ENCODE measurements at places on chromosomes 13 and 19.

DNA sequence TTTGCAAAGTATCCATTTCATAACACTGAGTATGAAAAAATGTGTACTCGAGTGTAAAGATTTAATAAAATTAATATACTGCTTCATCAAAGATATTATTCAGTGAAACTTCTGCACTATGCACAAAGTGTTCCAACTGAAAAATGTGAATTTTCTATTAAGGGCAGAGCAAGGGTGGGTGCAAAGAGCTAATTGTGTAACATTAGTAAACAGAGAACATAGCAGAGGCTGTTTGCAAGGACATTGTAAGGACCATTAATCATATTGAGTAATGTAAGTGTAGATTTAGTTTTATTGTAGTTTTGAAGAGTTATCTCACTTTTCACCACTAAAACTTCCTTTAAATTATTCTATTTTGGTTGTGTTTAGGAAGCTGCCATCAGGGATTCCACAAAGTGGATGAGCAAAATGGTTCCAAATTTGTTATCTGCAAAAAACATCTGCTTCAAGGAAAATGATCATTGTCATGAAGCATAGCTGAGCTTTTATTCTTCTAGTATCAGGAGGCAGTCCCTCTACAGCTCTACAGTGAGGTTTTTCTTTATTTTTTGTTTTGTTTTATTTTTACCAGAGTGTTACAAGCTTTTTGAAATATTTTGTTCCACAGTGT is 1375.4 kb downstream of the SLITRK1 start:
- no peak for DNase-seq

DNA sequence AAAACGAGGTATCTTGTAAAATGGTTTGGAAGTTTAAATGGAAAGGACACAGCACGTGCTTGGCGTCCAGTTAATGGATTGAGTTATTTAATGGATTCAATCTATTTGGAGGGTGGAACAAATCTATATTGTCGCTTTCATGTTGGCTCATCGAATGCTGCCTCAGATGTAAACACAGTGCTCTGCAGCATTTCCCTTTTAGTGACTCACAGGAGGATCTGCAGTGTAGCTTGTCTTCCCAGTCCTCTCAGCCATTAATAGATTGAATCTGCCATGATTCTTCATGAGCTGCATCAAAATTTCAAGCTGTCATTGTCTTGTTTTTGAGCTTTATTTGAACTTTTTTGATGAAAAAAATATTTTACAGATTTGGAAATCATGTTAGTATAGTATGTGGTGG is 44.7 kb downstream of the DHRS12 start:
- no peak for DNase-seq

DNA sequence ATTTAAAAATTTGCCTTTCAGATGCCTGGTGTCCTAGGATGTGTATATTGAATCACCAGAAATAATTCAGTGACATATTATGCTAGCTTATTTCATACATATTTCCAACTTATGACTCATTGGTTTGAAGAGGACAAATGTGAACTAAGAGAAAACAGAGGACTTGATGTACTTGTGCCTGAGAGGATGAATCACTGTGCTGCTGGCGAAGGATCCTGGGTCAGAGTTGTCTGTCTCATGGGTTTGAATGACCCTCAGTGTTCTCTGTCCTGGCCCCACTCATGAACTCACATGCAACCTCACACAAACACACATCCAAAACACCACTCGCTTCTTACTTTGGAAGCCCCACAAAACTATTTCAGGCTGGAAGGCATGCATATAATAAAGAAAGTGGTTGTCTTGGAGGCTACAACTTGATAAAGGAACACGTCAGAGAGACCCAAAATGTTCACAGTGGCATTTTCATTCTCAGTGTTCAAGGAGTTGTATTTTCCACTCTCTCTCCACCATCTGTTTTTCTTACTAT is 129.0 kb upstream of the SPRY2 start:
- DNase-seq = no peak

- peak; percentile 72 for DNase-seq
These were observed 2.8 kb downstream of the ZFP36 start for GRCh38 chr19:39409208-39410016.

DNA sequence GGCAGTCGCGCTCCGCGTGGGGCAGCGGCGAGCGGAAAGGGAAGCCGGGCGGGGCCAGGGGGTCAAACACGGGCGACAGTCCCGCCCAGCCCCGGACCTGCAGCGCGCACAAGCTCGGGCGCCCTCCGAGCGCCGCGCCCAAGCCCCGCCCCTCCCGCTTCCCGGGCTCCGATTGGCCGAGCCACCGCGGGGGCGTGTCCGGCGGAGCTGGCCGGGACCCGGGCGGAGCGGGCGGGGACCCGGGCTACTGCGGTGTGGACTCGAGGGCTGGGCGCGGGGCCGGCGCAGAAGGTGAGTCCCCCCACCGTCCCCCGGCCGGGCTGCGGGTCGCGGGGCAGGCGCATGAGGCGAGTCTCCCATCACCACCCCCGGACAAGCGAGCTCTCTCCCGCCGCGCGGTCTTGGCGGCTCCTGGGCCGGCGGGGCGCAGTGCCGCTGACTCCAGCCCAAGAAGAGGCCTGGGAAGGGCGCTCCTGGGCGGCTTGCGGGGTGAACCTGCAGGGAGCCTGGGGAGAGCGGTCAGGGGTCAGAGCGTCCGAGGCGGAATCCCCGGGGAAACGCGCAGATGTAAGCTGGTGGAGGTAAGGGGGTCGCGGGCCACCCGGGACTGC is at the start of gene PLEKHF1:
PLEKHF1 (plus strand) TSS at position 247 of the 611 bp plus-strand sequence. CDS start 8,379 bp downstream, outside the sequence.
- peak; percentile 94 for DNase-seq

GRCh38 chr19:45110851-45111266 is 17.9 kb downstream of the PPP1R37 start:
- DNase-seq = no peak

- DNase-seq = no peak
These were observed 518.5 kb downstream of the FGF9 start for GRCh38 chr13:22189176-22190048.

GRCh38 chr13:110286833-110287819 is 19.8 kb downstream of the COL4A1 start:
- DNase-seq = no peak

DNA sequence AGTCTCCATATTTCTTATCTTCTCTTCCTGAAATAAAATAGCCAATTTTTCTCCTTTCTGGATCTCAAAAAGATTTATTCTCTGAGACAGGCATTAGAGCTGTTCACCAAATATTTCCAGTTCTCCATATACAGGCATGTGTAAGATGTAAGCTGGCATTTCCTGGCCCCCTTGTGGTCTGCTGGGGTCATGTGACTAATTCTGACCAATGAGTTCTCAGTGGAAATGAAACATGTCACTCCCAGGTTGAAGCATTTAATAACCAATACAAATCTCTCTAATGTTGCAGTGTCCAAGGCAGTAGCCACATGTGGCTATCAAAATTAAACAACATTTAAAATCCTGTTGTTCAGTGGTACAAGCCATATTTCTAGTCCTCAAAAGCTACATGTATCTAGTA is 14.8 kb upstream of the CACNA1A start:
- DNase-seq = no peak

DNA sequence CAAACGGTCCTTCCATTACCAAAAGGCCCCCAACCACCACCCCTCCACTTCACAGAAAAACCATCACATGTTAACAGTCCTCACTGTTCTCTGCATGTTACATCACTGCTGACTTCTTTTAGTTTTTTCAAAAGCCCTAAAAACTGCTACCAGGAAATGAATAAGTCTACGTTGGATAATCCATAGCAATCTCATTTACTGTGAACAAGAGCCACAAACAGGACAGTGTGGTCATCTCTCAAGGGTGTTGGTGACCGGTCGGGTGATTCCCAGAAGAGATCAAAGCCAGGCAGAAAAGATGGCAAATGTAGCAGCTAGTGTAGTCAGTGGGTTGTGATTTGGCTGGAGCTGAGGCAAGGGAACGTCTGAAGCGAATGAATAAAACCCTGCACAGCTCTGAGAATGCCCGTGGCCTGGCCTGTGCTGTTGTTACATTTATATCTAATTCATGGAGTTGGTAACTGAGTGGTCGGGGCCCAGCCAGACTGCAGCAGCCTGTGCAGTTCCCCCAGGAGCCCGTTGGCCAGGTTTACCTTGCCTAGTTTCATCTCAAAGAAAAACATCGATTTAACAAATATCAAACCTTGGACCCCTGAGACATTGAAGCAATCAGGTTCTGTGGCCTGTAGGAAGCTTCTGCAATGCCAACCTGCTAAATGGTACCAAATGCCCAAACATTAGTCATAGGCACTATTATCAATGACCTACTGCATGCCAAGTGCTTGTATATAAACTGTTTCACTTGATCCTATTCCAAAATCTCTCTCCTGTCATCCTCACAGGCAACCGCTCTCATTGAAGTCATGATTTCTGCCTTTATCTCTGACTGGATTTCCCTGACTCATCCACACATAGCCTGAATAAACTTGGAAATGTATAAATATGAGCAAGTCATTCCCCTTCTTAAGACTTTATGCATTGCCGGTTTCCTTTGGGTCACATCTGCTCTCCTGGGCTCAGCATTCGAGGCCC is 153.8 kb upstream of the SERP2 start:
- no peak for DNase-seq

DNA sequence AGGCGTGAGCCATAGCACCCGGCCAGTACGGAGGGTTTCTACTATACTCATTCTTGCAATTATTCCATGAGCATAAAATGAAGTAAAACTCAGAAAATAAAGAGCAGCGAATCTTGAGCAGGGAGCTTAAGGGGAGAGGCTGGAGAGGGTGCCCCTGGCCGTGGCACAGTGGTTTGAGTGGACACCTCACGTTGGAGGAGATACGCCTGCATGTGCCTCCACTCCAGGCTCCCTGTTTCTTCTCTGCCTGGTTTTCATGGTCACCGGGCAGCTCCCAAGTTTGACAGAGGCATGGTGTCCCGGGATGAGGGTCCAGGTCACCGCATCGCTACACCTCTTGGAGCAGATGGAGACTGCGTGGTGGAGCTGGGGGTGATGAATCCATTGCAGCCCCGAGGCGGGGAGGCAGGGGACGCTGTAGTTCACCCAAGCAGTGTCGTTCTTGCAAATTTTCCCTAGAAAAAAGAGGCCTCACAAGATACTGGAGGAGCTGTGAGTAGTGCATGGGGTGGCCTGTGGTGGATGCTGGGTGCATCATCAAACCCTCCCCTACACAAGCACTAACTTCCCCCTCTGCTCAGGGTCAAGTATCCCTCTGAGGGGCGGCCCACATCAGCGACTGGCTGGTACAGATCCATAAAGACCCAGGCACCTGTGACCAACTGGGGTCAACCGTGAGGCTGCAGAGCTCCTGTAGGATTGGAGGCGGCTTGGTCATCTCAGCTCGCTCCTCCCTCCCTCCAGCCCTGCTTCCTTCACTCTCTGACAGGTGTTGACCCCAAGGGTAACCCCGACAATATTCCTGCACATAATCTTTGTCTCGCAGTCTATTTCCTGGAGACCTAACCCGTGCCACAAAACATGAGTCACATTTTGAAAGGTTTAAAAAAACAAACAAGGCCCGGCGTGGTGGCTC is 3.6 kb upstream of the MIER2 start:
- DNase-seq = no peak

GRCh38 chr13:28981530-28981929 is 161.4 kb downstream of the MTUS2 start:
- no peak for DNase-seq

DNA sequence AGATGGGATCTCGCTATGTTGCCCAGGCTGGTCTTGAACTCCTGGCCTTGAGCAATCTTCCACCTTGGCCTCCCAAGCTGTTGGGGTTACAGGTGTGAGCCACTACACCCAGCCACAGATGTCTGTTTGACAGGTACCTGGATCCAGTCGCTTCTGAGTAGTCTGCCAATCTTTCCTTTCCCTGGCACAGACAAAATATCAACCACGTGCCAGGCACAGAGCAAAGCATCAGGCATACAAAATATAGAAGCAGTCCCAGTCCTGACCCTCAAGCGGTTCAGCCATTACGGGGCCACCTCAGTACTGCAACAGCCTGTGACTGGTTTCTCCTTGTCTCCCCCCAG is 3.8 kb downstream of the ELAVL1 start:
- DNase-seq = no peak

GRCh38 chr19:43727593-43727853 is 11.6 kb downstream of the IRGC start:
- DNase-seq = no peak

- no peak for DNase-seq
These were observed 24.7 kb upstream of the MIER2 start for GRCh38 chr19:369256-369655.

DNA sequence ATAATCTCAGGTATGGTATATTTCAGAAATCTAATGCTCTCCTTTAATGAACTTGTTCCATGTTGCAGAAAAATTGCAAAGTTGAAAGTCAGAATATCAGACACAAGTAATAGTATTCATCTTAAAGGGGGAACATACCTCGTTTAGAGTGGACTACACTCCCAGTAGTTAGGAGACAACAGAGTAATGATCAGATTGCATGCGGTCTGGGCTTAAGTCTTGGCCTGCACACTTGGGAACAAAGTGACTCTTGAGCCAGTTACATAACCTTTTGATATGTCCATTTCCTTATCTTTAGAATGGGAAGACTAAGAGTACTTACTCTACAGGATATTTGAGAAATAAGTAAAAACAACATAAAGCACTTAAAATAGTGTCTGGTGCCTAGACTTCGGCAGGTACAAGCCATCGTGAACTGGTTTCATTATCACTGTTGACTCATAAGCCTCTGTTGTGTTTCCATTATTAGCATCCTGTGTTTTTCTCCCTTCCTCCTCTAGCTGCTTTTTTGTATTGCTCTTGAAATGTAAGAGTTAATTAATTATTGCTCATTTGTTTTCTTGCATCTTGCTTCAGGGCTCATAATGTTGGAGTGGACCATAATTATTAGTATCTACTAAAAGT is 53.0 kb downstream of the DPY19L3 start:
- no peak for DNase-seq

GRCh38 chr13:76594435-76594834 is 291.8 kb downstream of the KCTD12 start:
- no peak for DNase-seq

DNA sequence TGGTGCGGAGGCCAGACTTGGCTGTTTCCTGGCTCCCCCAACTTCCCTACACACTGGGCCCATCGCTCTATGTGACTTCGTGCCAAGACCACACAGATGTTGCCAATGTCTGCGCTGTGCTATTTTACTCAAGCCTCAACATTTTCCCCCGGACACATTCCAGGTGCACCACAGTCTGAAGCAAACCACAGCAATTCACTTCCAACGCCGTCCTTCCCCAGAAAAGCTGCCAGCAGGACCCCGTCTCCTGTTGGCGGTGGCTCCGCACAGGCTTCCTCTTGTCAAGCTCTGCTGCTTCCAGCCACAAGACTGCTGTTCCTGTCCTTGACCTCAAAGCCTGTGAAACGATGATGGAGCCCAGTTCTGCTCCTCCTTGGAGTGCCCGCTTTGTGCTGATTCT is 100.7 kb downstream of the CRYL1 start:
- no peak for DNase-seq

- DNase-seq = peak; percentile 29
These were observed 16.2 kb downstream of the UNC13A start for GRCh38 chr19:17671906-17672305.

All from germinal center (tissue), 1 donor.